ENCODE measurements at places on chromosomes 13 and 19. TPM values are rescaled to one million over a fixed set of nuclear protein-coding genes. Genes with fewer than 3 reads are reported as not detected.

SERTM1 gene
- total RNA-seq = 1.2 TPM

TPTE2 gene
- not detected for total RNA-seq

HNRNPM gene
- 251 TPM for total RNA-seq

KLK4 gene
- total RNA-seq = 1.2 TPM
